ENCODE measurements at places on chromosomes 3 and 15. TPM values are rescaled to one million over a fixed set of nuclear protein-coding genes. Genes with fewer than 3 reads are reported as not detected.

- no peak for DNase-seq
Measured at GRCh38 chr3:52407779-52408178, 37.1 kb downstream of the SEMA3G start.

Gene TMC3
- 0.54 TPM for total RNA-seq

- no peak for DNase-seq
Measured at GRCh38 chr3:146796078-146796477, 190.9 kb upstream of the PLSCR5 start.

DNA sequence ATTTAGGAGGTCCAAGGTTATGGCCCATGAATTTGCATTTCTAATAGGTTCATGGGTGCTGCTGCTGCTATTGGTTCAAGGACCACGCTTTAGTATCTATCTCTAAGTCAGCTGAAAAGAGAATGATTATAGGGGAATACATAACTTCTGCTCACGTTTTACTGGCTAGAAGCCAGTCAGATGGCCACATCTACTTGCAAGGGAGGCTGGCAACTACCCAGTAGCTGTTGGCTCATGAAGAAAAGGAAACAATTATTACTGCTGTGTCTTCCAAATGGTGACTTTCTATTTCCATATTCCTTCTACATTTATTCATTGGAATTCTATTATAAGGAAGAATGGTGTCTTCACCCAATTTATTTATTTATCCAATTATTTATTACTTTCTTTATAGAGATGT is 54.2 kb downstream of the SLC25A36 start:
- no peak for DNase-seq

DNA sequence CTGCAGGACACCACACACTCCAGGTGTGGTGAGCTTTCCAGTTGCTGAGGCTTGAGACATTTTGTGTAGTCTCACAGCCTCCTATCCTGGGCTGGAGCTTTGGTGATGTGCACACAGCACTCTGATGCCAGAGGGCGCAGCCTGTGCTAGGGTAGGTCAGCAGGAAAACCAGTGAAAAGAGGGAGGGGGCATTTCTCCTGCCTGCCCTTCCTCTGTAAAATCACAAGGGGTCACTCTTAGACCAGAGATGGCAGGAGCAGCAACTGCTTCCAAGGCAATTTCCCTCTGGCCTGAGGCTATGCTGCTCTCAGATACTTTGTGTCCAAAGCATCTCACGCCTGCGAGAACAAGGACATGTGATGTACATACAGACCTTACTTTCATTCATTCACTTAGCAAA is 16.5 kb upstream of the MUSTN1 start:
- no peak for DNase-seq

DNA sequence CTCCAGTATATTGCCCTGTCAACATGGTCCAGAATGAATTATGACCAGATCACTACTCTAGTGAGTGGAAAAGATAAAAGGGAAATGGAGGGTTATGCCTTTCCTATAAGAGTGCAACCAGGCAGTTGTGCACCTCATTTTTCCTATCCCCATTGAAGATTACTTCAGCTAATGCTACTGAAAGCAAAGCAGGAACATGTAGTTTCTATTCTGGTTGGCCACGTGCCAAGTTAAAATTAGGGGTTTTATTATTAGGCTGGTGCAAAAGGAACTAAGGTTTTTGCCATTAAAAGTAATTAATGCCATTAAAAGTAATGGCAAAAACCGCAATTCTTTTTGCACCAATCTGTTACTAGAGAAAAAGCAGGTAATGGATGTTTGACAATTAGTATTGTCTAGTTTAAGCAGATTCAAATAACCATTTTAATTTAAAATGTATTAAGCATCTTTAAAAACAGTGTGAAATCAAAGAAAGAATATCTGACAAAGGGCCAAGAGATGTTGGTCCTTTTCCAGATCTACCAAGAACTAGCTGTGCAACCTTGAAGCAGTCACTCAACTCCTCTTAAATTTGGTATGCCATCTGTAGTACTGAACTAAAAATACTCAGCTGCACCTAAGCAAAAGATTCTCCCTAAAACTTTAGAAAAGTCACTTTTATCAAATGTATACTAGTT is 567.5 kb upstream of the CCDC54 start:
- no peak for DNase-seq

Gene SH2D7
- not detected for total RNA-seq

- DNase-seq = no peak
Measured at GRCh38 chr15:89851673-89852341, 37.2 kb upstream of the ANPEP start.

DNA sequence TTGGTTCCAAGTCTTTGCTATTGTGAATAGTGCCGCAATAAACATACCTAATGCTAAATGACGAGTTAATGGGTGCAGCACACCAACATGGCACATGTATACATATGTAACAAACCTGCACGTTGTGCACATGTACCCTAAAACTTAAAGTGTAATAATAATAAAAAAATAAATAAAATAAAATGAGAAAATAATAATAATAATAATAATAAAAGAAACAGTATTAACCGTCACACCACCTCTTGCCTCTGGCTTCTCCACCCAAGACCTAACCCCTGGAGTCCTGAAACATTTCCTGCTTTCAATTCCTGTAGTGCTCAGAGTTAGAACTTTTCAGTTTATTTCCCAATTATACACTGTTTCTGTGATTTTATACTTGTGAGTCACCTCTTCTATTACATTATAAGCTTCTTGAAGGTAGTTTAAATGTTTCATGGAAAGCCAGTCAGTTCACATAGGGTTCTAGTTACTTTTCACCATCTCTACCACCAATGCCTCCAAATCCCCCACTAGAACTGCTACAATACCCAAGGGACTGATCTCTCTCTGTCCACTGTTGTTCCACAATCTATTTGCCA is 18.4 kb upstream of the GHSR start:
- DNase-seq = no peak

Gene SLC2A2
- total RNA-seq = not detected

Gene CCR3
- total RNA-seq = not detected

Gene UBAP1L
- 3.7 TPM for total RNA-seq

- peak; percentile 65 for DNase-seq
Measured at GRCh38 chr3:42061713-42062380, 29.3 kb upstream of the TRAK1 start.

DNA sequence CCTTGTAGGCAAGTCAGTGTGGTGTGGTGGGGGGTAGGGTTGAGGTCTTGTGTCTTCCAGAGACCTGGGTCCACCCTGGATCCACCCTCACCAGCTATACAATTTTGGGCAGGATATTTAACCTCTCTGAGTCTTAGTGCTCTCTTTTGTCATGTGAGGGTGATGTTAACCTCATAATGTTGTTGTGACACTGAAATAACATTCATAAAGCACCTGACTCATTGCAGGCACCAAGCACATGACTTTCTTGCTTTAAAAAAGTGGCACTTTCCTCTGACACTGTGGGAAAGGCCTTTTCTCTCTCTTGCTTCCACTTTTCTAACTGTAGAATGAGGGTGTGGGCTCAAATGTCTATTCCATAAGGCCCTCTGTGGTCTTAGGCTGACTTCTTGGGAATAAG is 75.5 kb downstream of the SCN10A start:
- DNase-seq = no peak

Gene CASR
- total RNA-seq = not detected

- DNase-seq = no peak
Measured at GRCh38 chr3:38655708-38656300, 6.3 kb upstream of the SCN5A start.

Gene HYAL1
- total RNA-seq = 6.1 TPM

DNA sequence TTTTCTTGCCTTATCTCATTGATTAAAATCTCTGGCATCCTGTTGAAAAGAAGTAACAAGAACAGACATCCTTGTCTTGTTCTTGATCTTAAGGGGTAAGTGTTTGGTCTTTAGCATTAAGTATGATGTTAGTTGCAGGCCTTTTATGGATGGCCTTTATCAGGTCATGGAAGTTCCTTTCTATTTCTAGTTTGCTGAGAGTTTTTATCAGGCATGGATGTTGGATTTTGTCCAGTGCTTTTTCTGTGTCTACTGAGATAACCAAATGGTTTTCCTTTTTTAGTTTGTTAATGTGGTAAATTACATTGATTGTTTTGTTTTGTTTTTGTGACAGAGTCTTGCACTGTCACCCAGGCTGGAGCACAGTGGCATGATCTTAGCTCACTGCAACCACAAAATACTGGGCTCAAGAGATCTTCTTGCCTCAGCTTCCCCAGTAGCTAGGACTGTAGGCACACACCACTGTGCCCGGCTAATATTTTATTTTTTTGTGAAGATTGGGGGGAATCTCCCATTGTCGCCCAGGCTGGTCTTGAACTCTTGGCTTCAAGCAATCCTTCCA is 26.3 kb downstream of the MRAS start:
- DNase-seq = no peak

Gene HDC
- total RNA-seq = 8.3 TPM

GRCh38 chr15:71328453-71328852 is 213.2 kb downstream of the THSD4 start:
- no peak for DNase-seq

GRCh38 chr15:60520013-60520824 is 41.3 kb upstream of the ICE2 start:
- no peak for DNase-seq

- no peak for DNase-seq
Measured at GRCh38 chr3:124048967-124049798, 57.3 kb upstream of the ROPN1 start.

Gene CPNE4
- total RNA-seq = 4.9 TPM

DNA sequence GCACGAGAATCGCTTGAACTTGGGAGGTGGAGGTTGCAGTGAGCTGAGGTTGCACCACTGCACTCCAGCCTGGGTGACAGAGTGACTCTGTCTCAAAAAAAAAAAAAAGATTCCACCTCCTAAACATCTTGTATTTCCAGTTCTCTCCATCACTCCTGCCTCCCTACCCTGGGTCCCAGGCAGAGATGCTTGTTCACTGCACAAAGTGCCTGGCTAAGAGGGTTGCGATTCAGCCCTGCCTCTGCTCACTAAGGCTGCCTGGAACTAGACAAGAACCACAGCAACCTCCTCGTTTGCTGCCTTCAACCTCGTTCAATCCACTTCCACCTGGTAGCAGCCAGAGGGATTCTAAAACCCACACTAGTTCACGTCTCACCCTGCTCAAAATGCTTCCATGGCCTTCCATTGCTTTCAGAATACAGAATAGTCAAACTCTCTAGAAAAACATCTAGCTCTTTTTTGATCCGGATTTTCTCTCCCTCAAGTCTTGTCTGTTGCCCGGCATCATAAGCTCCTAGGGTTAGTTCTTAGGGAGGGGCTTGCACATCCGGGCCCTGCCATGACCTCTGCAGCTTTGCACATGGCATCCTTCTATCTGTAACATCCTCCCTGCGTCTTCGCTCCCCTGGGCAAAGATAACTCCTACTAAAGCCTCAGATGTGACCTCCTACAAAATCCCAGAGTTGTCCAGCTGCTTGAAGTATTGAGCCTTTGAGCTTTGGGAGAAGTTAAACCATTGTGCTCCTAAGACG is 1.0 kb upstream of the MCM2 start:
- no peak for DNase-seq

DNA sequence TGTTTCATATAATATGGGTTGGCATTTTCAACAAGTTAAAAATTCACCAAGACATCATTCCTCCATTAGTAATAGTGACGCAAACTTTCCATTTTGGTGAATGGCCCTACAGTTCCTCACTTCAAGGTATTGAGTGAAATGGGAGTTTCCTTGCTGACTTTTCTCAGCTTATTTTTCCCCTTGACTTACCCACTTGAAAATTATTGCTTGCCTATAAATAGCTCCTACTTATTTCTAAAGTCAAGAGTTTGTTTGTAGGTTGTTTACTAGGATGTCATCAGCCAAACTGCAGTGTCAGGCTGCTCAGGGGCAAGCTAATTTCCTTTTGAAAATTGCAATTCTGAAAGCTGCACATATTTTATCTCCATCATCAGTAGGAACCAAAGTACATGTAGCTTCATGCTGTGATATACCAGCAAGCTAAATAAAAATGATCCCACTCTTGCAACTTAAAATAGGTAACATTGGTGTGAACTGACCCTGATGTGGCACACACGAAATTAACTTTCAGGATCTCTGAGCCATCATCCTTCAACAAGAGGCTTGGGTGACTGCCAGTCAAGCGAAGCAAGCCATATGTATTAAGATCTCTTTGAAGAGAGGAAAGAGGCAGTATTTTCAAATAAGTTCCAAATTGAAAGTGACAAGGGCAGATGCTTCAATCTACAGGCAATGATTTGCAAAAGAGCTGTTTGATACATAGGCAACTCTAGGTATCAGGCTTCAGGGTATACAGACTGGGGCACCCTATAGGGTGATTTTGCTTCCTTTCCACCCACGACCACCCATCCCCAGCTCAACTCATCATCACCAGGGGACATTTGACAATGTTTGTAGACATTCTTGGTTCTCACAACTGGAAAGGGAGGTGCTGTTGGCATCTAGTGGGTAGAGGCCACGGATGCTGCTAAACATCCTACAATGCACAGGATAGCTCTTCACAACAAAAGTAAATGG is 66.8 kb upstream of the RASGRP1 start:
- DNase-seq = no peak

DNA sequence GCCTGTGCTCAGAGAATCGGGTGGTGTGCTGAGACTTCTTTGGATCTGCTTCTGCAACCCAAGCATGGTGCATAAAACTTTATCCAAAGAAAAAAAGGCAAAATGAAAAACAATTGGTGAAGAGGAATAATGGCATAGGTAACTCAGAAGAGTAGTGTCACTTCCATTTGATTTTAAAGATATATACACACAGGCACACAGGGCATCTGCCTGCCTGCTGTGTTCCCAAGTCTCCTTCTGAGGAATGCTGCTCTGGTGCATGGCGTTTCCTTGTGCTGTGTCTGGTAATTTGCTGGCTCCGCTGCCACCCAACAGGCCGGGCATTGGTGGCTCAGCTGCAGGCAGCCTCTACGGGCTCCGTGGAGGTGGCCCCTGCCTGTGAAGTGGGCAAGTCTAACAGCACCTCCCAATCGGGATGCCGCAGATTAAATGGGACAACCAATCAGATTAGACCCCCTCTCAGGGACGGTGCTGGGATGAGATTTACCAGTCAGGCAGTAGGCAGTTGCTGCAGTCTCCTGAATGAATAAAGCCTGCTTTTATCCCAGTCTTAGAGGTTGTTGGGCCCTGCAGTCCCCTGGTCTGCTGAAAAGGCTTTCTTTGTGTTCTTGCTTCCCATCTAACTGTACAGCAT is 253.7 kb upstream of the RASGRP1 start:
- no peak for DNase-seq

DNA sequence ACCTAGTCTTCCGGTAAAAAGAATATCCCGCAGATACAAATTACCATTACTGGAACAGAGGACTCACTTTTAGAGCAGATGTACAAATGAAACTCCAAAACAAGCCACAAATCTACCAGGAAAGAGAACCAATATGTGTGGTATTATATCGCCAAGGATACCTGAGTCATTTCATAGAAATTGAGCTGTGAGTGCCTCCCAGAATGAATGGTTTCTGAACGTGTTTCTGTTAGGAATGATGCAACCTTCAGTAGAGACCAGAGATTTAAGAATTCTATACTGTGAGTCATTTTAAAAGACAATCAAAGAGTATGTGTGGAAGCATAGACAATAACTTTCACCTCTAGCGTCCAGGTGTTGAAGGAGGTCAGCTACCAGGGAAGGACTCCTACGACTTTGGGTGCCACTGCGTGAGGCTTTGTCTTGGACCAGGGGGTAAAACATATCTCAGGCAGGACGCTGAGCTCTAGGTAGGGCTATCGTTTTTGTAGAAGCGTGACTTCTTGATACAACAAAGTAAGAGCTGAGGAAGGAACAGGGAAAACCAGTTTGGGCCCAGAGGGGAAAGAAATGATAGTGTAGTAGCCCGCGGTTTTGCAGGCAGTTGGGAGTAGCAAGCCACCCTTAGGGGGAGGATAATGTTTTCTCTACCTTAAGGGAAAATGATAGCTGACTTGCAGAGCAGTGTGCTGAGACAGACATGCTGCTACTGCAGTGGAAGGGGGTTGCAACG is 210.4 kb downstream of the TP63 start:
- no peak for DNase-seq
